ENCODE measurements at places on chromosomes 12 and 14. TPM values are rescaled to one million over a fixed set of nuclear protein-coding genes. Genes with fewer than 3 reads are reported as not detected.

The LRCOL1 gene
- total RNA-seq = not detected

The BATF gene
- 165 TPM for total RNA-seq

The CCDC175 gene
- not detected for total RNA-seq

The MUCL1 gene
- not detected for total RNA-seq

The HSPB8 gene
- not detected for total RNA-seq

The UNG gene
- total RNA-seq = 101 TPM

The TEX22 gene
- total RNA-seq = 2.9 TPM

The TPH2 gene
- total RNA-seq = not detected

The GUCY2C gene
- total RNA-seq = not detected

The MANSC4 gene
- not detected for total RNA-seq

The COCH gene
- total RNA-seq = 1.9 TPM

The DLST gene
- 160 TPM for total RNA-seq

The PYGL gene
- 0.44 TPM for total RNA-seq
